ENCODE measurements at places on chromosomes 16 and 17. TPM values are rescaled to one million over a fixed set of nuclear protein-coding genes. Genes with fewer than 3 reads are reported as not detected.

Gene KCNJ16
- 0.35 TPM for polyA plus RNA-seq

Gene GNG13
- not detected for polyA plus RNA-seq

Gene KCNH6
- 0.06 TPM for polyA plus RNA-seq

Gene PRSS21
- 4.2 TPM for polyA plus RNA-seq

Gene MT1H
- 1.9 TPM for polyA plus RNA-seq

Gene ZPBP2
- not detected for polyA plus RNA-seq

Gene NHLRC4
- polyA plus RNA-seq, result 4.5 TPM

Gene CFAP97D1
- polyA plus RNA-seq, result 0.02 TPM

Gene CCL4
- 8.3 TPM for polyA plus RNA-seq

Gene TSC2
- polyA plus RNA-seq, result 36.5 TPM

Gene COQ9
- 42.5 TPM for polyA plus RNA-seq

Gene GGT6
- 2.8 TPM for polyA plus RNA-seq

Gene POLR3K
- polyA plus RNA-seq, result 11.1 TPM

Gene TMEM235
- polyA plus RNA-seq, result 0.08 TPM

Gene ABI3
- polyA plus RNA-seq, result 16.2 TPM

Gene CPHXL2
- not detected for polyA plus RNA-seq

Gene KRT33B
- polyA plus RNA-seq, result not detected

Gene IGFALS
- polyA plus RNA-seq, result 1.7 TPM

Gene SPN
- polyA plus RNA-seq, result 14.4 TPM

Gene MYO15A
- 0.56 TPM for polyA plus RNA-seq

Gene OR1F1
- polyA plus RNA-seq, result not detected

Gene NPTX1
- polyA plus RNA-seq, result 0.56 TPM

Gene CCL16
- 0.14 TPM for polyA plus RNA-seq

Gene RFFL
- polyA plus RNA-seq, result 25.4 TPM

Gene PHLPP2
- 1.8 TPM for polyA plus RNA-seq

Gene PSMB3
- 293 TPM for polyA plus RNA-seq

Gene HOXB9
- not detected for polyA plus RNA-seq

Gene CLDN9
- polyA plus RNA-seq, result 0.98 TPM

Gene HOXB1
- not detected for polyA plus RNA-seq

Gene MPV17L
- polyA plus RNA-seq, result 1.1 TPM

Gene ASPHD1
- 3.2 TPM for polyA plus RNA-seq

Gene ZNF174
- 3.1 TPM for polyA plus RNA-seq

Gene ACSM5
- polyA plus RNA-seq, result 1.1 TPM

Gene EXOC7
- polyA plus RNA-seq, result 52.3 TPM

Gene DLX3
- 0.77 TPM for polyA plus RNA-seq

Gene RUNDC3A
- polyA plus RNA-seq, result 0.70 TPM

Gene EVPL
- polyA plus RNA-seq, result 10.9 TPM

Gene NPIPA8
- polyA plus RNA-seq, result 0.03 TPM

Gene KRT31
- not detected for polyA plus RNA-seq

Gene KRT9
- polyA plus RNA-seq, result not detected

Gene BBS2
- 14.0 TPM for polyA plus RNA-seq

Gene KCTD19
- polyA plus RNA-seq, result 0.24 TPM

Gene FADS6
- polyA plus RNA-seq, result not detected

Gene NLRC3
- polyA plus RNA-seq, result 1.4 TPM

Gene SULT1A4
- 34.3 TPM for polyA plus RNA-seq

Gene OR3A3
- not detected for polyA plus RNA-seq

Gene DNAAF1
- polyA plus RNA-seq, result 11.5 TPM

Gene C16orf54
- 2.8 TPM for polyA plus RNA-seq

Gene PRRT2
- 1.8 TPM for polyA plus RNA-seq

Gene TMEM98
- polyA plus RNA-seq, result 45.8 TPM

Gene TP53TG3C
- polyA plus RNA-seq, result not detected

Gene SEPHS2
- 37.5 TPM for polyA plus RNA-seq

Gene FASN
- 166 TPM for polyA plus RNA-seq

Gene CMTM3
- 19.8 TPM for polyA plus RNA-seq

Gene EVPLL
- polyA plus RNA-seq, result 2.0 TPM

Gene NOXO1
- polyA plus RNA-seq, result 7.3 TPM

Gene MYO1D
- polyA plus RNA-seq, result 22.0 TPM

Measured in lung (tissue), 17 donors.